NCI-H82 (cell line): ENCODE measurements at places on chromosomes 11 and 22.

DNA sequence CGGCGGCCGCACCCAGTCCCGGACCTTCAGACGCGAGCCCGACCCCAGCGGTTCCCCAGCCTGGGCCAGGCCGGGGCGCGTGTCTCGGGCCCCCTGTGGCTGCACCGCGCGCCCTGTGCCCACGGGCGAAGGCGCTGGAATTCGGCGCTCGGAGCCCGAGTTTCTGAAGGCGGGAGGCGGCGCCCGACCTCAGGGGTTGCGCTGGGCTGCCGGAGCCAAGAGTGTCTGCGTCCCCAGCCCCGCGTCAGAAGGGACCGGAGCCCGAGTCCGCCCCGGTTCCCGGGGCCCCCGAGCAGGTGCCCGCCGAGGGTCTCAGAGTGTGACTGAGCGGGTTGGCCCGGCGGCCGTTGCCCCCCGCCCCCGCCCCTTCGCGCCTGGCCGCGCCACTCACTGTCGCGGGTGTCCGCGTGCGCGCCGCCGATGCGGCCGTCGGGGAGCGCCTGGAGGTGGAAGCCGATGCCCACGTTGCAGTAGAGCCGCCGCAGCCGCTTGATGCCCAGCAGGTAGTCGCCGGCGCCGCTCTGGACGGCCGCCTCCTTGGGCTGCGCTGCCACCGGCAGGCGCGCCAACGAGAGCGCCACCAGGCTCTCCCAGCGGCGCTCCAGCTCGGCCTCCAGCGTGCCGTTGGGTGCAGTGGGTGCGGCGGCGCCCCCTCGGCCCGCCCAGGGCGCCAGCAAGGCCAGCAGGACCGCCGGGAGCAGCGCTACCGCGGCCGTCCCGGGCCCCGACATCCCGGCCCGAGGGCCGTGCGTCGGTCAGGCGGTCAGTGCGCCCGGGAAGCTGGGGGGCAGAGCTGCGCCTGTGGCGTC, 583 bp downstream of the FGF4 start:
- DNase-seq, result no peak

GRCh38 chr11:44974402-44975000, 23.8 kb upstream of the TP53I11 start:
- DNase-seq, result no peak

GRCh38 chr11:60204922-60205321, 22.0 kb upstream of the MS4A6A start:
- DNase-seq, result no peak

DNA sequence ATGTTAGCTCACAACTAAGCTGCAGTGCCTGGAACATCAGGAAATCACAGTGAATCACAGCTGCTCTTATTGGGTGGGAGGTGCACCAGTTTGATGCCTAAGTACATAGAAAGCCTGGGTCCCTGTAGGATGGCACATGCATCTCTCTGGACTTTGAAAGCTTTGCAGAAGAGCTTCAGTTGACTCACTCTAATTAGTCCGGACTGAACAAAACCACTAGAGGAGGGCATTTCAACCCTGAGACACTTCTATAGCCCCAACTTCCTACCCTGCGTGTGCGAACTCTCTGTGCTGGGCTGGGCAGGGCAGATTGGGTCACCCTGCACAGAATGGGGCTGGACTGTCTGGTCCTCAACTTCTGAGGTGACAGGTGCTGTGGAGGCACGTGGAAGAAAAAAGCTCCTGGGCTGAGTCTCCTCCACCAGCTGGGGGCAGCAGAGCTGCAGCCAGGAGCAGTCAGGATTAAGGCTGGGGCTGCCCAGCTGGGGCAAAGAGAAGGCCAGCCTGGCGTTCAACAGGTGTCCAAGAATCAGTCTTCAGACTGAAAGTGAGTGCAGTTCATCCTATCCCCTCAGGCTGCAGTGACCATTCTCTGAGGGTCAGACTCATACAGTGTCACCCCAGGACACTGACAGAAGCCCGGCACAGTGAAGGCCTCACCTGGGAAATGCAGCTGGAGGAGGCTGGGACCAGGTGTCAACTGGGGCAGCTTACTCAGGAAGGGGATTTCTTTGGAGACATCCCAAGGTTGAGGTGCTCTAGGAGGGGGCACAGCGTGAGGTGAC, 22.1 kb downstream of the GGTLC2 start:
- peak; percentile 76 for DNase-seq

GRCh38 chr11:75040167-75040770, 51.5 kb downstream of the NEU3 start:
- no peak for DNase-seq

GRCh38 chr11:118310781-118311485, 6.4 kb downstream of the CD3E start:
- no peak for DNase-seq

DNA sequence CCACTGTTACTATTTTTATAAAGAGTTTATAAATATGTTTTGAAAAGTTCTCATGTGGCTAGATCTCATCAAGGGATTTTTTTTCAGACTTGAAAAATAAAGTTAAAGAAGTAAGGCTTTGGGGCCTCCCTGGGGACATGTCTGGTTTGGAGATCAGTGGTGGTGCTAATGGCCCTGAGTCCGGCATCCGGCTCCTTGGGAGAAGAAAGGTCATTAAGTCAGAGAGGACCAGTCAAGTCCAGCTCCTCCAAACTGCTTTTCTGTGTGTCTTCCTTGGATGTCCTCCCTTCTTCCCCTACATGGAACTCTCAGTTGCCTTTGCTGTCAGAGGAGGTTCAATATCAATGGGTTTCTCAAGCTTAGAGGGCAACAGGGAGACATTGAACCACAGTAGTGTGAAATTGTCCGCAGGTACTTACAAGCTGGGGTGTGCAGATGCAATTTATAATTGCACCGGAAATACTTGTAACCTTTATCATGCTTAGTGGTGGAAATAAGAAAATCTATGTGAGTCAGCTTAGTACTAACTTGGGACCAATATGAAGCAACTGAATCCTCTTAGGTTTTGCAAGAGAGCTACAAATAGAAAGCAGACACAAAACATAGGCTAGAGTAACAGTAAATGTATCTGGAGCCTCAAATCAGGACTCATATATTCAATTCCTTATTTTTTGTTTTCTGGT, 144.3 kb downstream of the TEAD1 start:
- DNase-seq, result no peak

GRCh38 chr11:19437760-19438159, 197.0 kb upstream of the E2F8 start:
- no peak for DNase-seq

DNA sequence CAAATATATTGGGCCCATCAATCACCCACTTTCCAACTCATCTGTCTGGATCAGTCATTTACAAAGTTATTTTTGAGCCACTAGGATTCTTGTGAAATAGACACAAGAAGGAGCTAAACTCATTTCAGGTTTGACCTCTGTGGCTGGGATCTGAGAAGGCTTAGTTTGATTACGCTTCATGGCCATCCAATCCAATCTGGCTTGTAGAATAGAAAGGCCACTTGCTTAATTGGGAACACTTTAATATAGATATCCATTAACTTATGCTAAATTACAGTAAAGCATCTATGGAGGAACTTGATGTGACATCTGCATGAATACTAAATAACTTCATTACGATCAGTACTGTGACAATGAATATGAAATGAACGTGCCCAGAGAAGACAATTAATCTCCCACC, 284.2 kb downstream of the ST3GAL4 start:
- DNase-seq, result peak; percentile 74

GRCh38 chr22:30891781-30892180, 76.8 kb downstream of the MORC2 start:
- DNase-seq, result no peak

- no peak for DNase-seq
These were observed 74.4 kb downstream of the PPP2R1B start for GRCh38 chr11:111691741-111692140.

DNA sequence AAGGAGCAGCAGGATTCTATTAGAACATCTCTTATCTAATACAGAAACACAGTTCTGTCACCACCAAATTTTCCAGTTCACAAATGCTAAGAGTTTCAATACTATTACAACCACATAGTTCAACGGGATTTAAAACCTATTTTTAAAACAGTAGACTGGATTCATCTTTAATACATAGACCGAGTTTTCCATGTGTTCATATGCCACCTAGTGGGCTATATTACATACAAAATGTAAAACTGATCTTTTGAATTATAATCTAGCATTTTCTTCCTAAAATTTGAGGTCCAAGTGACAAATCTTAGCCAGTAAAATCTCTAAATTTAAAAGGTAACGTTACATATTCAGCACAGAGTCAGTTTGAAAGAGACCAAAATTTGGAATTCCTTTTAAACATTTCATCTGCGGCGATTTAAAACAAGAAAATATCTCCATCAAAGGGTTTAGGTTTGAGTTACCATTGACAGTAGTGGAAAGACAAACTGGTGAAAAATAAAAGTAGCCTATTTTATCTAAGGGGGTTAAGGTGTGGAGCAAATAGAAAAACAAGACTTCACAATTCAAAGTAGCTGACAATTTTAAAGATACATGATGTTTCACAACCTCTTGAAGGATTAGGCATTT, 269.3 kb upstream of the MPPED2 start:
- DNase-seq, result peak; percentile 5

DNA sequence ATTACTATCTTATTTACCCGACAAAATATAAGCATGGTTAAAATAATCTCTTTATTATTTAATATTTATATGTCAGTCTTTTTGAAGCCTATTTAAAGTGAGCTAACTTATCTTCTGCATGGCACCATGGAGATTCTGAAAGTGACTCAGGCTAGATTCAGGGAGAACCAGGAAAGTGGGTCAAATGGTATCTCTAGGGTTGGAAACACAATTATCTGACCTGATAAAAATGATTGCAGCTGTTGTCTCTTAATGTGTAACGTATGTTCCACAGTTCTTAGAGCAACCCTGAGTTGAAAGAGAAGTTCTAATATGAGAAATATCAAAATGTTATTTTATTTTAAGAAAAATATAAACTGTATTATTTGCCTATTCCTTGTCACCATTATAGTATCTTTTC, 143.1 kb upstream of the CARD18 start:
- DNase-seq, result no peak

- DNase-seq, result peak; percentile 3
These were observed 9.9 kb upstream of the PARVB start for GRCh38 chr22:44014241-44014640.

DNA sequence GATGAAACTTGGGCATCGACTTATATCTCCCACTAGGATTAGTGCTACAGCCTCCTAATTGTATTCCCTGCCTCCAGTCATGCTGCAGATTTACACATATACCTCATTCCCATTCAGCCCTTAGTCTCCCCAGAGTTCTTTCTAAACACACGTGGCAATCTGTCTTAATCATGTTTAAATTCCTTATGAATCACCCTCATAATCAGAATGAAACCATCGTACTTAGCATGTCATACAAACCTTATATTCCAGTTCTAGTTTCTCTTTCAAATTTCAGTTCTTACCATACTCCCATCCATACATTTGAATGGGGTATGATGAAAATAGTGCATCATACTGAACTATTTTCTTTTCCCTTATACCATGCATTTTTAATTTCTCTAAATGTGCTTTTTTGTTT, 6.0 kb upstream of the OR10A2 start:
- DNase-seq, result peak; percentile 2

DNA sequence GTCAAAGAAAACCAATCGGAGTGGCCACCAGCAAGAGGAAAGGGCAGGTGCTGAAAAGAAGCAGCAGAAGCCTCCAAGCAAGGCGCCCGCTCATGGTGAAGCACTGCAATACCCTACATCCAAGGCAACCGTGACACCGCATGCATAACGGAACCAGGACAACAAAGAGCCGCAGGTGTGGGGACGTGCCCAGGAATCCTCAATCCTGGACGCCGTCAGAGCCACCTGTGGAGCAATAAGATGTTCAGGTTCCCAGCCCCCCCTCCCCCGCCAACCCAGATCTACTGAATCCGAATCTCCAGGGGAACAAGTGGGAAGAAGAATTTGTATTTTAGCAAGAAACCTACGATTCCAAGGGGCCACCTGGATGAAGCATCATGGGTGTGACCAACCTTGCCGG, 70.8 kb downstream of the SHANK2 start:
- DNase-seq, result no peak

GRCh38 chr11:133903875-133904817, 52.6 kb downstream of the IGSF9B start:
- no peak for DNase-seq

- DNase-seq, result no peak
These were observed 110.2 kb downstream of the C11orf91 start for GRCh38 chr11:33590441-33590840.

DNA sequence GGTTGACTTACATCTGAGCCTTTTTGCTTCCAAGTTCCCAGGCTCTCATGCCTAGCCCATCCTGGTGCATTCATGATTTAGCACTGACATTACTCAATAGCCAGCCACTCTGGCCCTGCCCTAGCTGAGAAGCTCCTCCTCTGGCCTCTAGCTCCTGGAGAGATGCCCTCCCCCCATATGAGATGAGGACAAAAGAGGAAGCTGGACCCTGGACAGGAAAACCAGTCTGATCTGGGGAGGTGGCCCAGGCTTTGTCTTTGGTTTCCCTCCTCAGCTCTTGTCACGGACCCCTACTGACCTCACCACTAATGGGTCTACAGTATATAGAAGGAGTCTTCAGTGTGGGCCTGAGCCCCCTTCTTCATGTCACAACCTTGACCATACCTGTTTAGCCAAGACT, 3.0 kb downstream of the RHOG start:
- DNase-seq, result no peak

- no peak for DNase-seq
These were observed 27.9 kb upstream of the SUSD2 start for GRCh38 chr22:24153353-24153752.

GRCh38 chr11:64164392-64165312, 1.3 kb downstream of the MACROD1 start:
- peak; percentile 37 for DNase-seq

DNA sequence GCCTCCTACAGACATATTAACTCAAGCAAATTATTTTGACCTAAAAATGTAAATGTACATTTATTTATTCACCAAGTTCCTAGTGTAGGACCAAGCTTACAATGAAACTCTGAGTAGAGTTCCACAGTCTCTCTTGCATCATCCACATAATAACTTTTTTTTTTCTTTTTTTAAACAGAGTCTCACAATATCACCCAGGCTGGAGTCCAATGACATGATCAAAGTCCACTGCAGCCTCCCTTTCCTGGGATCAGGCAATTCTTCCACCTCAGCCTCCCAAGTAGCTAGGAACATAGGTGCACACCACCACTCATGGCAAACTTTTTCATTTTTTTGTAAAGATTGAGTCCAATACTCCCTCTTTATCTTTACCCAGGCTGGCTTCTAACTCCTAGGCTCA, 28.0 kb downstream of the FEZ1 start:
- DNase-seq, result no peak
